ENCODE measurements at places on chromosomes 1 and 21.

- no peak for DNase-seq
Observed at GRCh38 chr1:61404597-61405376, 320.2 kb downstream of the TM2D1 start.

GRCh38 chr1:110619412-110620249 lies 13.5 kb upstream of the KCNA2 start:
- DNase-seq, result peak; percentile 83

GRCh38 chr1:75529488-75529887 lies 81.4 kb downstream of the SLC44A5 start:
- DNase-seq, result no peak

DNA sequence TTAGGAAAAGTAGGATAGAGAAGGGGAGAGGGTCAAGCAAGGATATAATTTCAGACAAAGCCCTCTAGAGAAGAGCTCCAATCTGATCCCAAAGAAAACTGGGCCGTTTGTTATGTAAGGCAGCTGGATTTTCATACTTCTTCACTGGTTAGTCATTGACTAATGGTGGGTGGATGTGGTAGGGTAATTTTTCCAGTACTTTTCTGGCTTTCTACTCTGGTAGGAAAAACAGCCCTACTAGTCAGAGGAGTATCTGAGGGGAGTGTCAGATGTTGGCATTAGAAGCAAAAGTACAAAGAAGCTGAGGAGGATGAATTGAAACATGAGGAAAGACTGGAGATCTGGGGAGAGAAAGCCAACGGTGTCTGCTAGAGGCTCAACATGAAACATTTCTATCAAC lies 145.3 kb downstream of the TNFSF18 start:
- DNase-seq, result no peak

GRCh38 chr1:42756956-42757891 lies 9.6 kb downstream of the P3H1 start:
- DNase-seq, result no peak

DNA sequence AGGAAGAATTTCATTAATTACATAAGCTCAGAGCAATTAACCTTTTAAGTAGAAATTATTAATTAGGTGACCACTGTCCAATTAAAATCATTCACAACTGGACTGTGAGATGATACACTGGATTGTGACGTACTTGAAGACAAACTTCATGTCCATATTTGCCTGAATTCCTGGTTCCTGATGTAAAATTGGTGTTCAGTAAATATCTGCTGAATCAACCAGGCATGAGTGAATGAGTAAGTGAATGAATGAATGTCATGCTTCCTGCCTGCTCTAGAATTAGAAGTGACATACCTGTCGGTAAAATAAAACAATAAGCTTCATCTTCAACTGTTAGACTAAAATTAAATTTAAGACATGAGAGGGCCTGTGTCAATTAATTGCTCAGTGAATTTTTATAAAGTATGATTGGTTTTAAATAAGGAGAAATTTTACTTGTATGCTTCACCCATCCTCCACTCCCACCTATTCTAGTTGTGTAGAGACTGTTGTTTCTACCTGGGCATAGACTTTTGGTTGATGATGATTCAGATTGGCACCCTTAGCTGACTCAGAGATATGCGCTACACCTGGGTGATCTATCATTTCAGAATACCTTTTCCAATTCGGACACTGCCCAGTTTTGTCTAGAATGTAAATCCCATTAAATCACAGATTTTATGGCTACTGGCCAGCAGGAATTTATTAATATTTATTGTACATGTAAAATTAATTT lies 56.9 kb upstream of the PTGS2 start:
- DNase-seq, result no peak

DNA sequence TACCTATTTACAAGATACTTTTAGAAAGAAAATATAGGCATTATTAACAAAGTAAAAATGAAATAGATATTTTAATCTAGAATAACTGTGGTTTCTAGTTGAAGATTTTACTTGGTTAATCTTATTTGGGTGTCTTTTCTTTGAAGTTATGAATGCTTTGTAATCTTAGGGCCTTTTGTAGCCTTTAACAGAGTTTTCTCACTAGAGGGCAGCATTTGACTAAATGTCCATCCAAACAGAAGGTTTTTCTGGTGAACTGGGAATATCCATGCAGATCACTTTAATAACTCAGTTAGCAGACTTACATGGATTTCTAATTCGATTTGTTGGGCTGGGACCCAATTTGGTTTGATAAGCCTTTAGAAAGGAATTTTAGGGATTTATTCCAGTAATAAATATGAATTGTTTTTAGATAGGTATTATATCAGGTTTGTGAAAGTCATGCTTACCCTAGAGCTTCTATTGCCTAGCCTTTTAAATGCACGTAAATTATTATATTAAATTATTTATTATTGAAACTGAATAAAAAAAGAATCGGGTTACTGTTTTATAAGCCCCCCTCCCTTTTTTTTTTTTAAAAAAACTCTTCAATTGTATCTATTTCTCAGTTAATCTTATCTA lies 119.7 kb downstream of the ZNF326 start:
- no peak for DNase-seq

DNA sequence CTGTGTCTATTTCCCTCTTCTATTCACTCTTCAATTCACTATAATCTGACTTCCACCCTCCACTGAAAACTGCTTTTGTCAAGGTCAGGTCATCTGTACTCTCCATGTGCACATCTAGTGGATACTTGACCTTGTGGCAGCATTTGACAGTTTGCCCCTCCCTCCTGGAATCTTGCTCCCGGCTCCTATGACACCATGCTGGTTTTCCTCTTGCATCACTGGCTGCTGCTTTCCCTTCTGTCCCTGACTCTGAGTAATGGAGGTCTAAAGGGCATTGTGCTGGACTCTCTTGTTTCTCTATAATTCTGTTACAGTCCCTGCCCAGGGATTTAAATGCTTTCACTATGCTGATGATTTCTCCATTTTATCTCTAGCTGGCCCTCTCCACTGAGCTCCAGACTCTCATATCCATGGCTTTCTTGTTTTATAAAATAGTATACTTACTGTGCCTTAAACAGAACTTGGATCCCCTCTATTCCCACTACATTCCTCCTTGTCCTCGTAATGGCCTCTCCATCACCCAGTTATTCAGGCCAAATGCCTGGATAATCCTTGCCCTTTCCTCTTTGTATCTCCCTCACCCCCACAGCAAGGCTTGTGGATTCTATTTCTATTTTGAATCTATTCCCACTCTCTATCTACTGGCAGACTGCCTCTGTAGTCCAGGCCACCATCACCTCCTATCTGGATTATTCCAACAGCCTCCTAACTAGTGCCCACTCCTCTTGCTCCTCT lies 36.8 kb upstream of the PODN start:
- DNase-seq, result no peak

- no peak for DNase-seq
Observed at GRCh38 chr1:50488356-50488755, 65.1 kb upstream of the DMRTA2 start.

DNA sequence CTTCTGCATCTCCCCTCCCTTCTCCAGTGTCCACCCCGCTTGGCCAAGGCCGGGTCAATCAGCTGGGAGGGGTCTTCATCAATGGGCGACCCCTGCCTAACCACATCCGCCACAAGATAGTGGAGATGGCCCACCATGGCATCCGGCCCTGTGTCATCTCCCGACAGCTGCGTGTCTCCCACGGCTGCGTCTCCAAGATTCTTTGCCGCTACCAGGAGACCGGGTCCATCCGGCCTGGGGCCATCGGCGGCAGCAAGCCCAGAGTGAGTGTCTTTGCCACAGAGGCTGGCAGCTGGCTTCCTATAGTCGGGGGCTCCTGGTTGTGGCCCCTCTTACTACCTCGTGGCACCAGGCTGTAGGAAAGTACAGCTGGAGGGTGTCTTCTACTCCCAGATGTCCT lies 3.6 kb downstream of the PAX7 start:
- DNase-seq, result no peak

- no peak for DNase-seq
Observed at GRCh38 chr1:153560241-153560640, 5.4 kb downstream of the S100A2 start.

- DNase-seq, result peak; percentile 71
Observed at GRCh38 chr1:224434691-224435317, at the start of gene WDR26. Gene WDR26 (minus strand): TSS chr1:224434797.

- DNase-seq, result no peak
Observed at GRCh38 chr1:27346991-27347624, 5.3 kb downstream of the SYTL1 start.

DNA sequence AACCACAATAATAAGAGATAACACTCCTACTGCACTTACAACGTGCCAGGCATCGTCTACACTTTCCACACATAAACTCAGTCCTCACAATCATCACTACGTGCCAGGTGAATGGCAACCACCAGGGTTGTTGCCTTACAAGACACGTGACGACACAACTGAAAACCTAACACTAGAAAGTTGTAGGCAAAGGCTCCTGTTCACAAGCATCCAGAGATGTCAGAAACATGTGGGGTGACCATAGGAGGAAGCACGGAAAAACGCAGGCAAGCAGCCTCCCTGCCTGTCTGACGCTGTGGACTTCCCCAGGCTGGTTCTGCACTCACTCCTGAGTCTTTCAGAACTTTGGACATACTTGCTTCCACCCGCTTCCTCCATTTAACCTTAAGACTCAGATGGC lies 7.0 kb downstream of the CAPZB start:
- DNase-seq, result no peak

DNA sequence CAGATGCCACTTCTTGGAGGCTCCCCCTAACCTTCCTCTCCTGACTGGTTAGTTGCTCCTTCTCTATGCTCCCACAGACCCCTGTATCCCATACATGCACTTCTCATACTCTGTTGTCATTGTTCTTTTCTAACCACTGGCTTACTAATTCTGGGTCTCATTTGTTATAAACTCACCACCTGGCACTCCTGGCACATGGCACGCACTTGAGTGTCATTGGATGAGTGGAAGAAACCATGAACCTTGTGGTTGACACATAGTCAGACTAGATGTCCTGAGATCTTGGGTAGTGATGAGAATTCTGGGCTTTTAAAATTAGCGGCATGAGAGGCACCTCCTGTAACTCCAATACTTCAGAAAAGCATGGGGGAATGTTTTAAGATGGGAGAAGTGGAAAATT lies 49.3 kb downstream of the TRIM62 start:
- DNase-seq, result no peak

- DNase-seq, result no peak
Observed at GRCh38 chr1:235077163-235077540, 51.5 kb downstream of the TOMM20 start.

- no peak for DNase-seq
Observed at GRCh38 chr1:21568006-21568746, 59.0 kb downstream of the ALPL start.

GRCh38 chr1:1462318-1462966 lies 9.1 kb upstream of the ATAD3B start:
- no peak for DNase-seq

GRCh38 chr1:85125891-85126290 lies 74.9 kb downstream of the SYDE2 start:
- no peak for DNase-seq

- DNase-seq, result no peak
Observed at GRCh38 chr1:24283326-24284155, 35.6 kb upstream of the GRHL3 start.

GRCh38 chr1:155126556-155127104 lies 1.0 kb upstream of the EFNA1 start:
- peak; percentile 16 for DNase-seq

DNA sequence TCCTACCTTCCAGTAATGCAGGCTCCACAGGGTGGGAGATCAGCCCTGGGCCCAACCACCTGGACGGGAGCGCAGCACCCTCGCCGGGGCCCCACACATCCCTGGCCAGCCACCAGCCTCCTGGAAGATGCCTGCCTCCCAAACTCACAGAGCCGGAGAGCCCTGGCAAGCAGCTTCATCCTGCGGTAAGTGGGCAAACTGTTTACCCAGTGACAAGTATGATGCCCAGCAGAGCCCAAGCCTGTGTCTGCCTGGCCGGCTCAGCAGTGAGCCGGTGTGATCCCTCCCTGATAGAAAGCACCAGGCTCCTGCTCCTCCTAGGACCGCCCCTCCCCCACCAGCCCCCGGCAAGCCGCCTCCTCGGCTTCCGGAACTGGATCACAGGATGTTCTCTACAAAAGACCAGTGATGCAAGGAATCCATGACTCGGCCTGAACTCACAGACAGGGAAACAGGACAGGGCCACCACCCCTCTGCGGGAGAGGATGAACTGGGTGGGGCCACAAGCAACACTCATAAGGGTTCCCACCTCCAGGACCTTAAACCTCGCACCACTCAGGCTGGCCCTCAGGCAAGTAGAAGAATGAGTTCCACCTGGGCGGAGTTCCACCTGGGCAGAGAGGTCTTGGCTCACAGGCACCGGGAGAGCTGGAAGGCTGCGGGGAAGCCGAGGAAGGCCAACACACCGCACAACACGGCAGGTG lies 7.9 kb downstream of the ACOT7 start:
- no peak for DNase-seq

DNA sequence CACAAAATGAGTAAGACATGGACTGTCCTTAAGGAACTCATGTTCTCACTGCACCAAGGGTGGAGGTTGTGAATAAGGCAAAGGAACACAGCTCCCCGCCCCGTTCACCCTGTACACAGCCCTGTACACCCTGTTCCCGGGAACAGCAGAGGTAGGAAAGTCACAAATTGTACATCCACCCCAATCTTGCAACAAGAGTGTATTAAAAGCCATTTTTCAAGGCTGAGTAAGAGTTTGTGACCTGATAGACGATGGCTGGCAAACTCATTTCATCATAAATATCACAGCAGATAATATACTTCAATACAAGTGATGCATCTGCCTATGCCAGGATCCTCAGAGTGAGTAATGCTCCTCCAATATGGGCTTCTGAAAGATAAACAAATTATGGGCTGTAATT lies 52.5 kb upstream of the CAMK1G start:
- no peak for DNase-seq

GRCh38 chr1:34816332-34816731 lies 23.5 kb downstream of the GJA4 start:
- no peak for DNase-seq

DNA sequence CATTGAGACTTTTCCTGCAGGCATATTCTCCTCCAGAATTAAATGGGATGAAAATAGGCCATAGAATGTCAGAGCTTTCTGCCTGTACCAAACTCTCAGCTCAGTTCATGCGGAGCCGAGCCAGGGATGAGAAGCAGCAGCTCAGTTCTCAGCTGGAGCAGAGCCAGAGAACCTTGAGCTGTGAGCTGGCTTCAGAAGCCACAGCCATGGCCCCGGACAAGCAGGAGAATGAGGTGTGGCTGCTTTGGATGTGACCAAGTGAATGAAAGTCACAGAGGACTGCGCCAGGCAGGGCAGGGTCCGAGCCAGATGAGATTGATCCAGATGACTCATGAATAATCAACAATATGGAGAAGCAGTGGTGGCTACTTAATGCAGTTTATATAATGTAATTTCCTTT lies 633.8 kb downstream of the NCAM2 start:
- no peak for DNase-seq

DNA sequence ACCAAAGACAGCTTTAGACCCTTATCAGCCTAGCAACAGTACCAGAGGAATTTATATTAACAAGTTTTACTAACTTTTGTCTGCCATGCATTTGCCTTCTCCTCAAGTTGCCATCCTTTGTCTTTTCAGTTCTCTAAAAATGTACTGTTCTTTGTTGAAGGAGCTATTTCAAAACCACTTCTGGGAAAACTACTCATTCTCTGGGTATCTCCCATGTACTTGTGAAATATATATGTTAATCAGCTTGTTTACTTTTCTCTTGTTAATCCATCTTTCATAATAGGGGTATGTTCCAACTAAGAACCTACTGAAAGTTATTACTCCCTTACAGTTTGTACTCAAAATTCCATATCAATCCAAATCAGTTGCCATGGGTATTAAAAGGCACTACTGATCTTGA lies 16.3 kb downstream of the DPYD start:
- no peak for DNase-seq

Measured in activated T-cell treated with anti-CD3 and anti-CD28 coated beads for 4 hours (primary cell).